A673 (cell line): ENCODE measurements at places on chromosomes 5 and 9. TPM values are rescaled to one million over a fixed set of nuclear protein-coding genes. Genes with fewer than 3 reads are reported as not detected.

GRCh38 chr9:4936277-4936676 is 48.8 kb upstream of the JAK2 start:
- no peak for DNase-seq

DNA sequence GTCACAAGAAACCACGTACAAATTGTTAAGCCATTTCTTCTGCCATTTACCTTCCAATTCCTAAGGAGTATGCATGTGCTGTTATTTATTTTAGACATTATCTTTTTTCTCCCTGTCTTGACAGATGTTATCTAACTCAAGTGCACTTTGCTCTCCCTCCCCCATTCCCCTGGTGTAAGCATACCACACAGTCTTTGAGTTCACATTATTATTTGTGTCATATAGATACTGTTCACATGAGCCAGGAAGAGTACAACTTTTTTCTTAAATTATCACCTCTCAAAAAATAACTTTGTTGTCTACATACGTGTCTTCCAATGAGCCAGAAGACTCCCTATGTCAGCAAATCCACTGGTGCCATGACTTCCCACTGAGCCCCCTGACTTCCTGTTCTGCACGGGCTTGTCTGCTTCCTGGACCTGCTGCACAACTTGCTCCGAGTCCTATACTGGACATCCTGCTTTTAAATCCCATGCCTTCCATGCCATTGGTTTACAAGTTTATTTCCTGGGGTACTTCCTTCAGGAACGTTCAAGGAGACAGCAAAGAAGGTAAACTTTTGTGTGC is 19.9 kb upstream of the FAM120A start:
- no peak for DNase-seq

DNA sequence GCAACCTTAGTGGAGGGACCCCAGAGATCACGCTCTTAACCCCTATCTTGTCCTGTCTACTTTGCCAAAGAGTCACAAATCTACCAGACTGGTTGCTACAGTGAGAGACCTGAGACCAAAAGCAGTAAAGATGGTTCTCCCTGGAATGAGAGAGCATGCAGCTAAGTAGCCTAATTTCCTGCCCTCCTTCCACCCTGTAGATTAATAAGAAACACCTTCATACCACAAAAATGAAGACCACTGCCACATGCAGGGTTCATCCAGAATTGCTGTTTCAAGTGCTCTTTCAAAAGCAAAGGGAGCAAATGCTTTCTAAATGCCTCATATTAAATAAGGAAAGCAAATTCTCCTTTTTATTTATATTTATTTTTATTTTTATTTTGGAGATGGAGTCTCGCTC is 119.1 kb downstream of the UGCG start:
- DNase-seq = no peak

DNA sequence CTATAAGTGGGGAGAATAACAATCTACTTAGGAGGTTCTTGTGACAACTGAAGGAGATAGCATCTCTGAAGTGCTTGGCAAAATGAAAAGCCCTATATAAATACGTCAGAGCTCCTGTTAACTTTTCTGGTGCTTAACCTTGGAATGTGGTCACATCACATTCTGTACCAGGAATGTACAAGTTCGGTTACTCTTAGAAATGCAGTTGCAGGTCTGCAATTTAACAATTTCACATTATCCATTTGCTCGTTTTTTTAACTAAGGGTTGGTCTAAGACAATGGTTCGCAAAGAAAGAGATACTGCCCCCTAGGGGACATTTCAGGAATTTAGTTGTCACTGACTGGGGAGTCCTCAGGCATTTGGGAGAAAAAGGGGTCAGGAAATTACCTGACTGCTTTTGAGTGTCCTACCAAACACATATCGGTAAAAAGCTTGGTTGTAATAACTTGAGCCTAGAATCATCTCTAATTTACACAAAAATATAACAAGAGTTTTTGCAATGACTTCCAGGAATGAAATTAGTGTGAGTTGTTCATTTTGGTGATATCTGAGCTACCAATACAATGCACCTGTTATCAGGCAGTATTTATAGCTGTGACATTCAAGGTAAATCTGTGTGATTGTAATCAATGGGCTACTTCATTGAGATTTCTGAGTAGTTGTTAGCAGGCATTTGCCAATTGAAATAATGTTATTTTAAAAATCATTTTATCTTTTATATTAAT is 5.4 kb upstream of the HBEGF start:
- peak; percentile 84 for DNase-seq

Gene HAND1
- total RNA-seq = not detected in 2 replicates

DNA sequence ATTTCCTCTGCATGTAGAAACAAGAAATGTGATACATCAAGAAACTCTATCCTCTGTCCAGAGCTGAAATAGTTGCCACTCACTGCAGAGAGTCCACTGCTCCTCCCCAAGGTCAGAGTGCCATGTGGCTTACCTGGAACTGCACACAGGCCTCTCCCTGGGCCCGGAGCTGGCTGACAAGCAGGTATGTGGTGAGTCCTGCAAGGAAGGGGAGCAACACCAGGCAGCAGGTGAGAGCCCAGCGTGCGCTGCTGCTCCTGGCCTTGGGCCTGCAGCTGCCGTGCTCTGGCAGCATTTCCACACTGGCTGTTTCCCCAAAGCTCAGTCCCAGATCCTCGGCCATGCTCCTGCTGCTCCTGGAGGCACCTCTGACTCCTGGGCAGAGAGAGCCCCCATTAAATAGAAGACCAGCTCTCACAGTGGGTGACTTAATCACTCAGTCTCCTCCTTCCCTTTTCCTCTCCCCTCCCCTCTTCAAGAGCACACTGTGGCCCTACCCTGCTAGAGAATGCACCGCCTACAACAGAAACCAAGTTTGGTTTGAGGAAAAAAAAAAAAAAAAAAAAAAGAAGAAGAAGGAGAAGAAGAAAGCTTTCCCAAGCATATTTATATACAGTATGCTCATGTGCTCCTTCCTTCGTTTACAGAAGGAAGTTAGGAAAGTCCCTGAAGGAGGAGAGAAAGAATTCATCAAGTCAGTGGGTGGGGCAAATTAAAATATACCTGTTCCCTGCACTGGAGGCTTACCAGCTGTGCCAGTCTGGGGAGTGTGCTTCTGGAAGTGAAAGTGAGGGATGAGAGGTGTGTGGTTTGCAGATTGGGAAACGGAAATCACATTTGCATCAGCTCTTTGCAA is at the start of gene TNFSF15:
Gene TNFSF15 (minus strand): TSS at position 370 of the 856 bp plus-strand sequence. CDS start 27 bp downstream, at position 343.
- DNase-seq = no peak

Gene FGD3
- total RNA-seq = 0.09 and 0.17 TPM in 2 replicates

Gene RASGRF2
- 8.4 and 9.1 TPM in 2 replicates for total RNA-seq

DNA sequence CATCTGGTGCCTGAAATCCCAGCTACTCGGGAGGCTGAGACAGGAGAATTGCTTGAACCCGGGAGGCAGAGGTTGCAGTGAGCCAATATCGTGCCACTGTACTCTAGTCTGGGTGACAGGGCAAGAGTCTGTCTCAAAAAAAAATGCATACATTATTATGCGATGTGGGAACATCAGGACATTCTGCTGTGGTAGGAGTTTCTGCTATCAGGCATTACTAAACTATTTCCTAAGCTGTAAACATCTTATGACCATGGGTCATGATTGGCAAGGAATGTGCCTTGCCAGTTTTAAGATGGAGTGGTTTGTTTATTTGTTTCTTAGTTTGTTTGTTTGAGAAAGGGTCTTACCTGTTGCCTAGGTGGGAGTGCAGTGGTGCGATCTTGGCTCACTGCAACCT is 45.1 kb upstream of the FAM120A start:
- DNase-seq = no peak

- DNase-seq = peak; percentile 11
Measured at GRCh38 chr5:14663734-14664269, 716 bp upstream of the OTULIN start.

DNA sequence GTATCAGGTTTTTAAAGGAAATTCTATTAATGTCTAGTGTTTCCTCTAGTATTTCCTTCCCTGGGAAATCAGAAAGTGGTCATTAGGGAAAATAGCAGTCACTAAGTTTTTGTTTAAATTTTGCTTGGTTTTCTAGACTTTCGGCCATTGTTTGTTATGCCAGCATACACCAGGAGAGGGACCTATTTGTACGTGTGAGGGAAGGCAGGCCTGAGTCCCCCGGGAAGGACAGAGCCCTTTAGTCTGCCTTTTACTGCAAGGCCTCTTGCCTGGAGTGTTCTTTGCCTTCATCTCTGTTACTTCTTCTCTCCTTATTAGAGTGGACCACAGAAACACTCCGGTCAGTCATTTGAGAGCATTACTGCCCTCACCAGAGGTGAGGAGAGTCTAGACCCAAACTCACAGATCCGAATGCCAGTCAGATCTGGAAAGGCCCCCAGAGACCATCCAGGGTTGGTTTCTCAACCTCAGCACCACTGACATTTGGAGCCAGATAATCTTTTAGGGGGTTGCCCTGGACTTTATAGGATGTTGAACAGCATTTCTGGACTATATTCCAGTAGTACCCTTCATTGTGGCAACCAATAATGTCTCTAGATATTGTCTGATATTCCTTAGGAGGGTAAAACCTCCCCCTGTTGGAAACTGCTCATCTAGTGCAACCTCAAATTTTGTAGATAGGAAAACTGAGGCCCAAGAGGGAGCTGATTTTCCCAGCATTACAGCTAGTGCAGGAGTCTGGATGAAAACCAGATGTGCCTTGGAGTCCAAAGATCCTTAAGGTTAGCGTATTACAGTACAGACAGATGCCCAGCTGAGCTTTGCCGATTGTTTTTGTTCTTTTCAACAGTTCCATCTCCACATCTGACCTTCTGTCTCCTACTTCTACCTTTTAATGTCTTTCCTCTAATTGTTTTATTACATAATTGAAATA is 93.0 kb upstream of the NIPAL4 start:
- DNase-seq = peak; percentile 66

GRCh38 chr5:130874861-130875417 is 290.1 kb downstream of the HINT1 start:
- DNase-seq = no peak

- peak; percentile 4 for DNase-seq
Measured at GRCh38 chr9:81687521-81688261, 1.7 kb downstream of the TLE1 start.

Gene PCDHA11
- total RNA-seq = 11.4 and 15.5 TPM in 2 replicates

DNA sequence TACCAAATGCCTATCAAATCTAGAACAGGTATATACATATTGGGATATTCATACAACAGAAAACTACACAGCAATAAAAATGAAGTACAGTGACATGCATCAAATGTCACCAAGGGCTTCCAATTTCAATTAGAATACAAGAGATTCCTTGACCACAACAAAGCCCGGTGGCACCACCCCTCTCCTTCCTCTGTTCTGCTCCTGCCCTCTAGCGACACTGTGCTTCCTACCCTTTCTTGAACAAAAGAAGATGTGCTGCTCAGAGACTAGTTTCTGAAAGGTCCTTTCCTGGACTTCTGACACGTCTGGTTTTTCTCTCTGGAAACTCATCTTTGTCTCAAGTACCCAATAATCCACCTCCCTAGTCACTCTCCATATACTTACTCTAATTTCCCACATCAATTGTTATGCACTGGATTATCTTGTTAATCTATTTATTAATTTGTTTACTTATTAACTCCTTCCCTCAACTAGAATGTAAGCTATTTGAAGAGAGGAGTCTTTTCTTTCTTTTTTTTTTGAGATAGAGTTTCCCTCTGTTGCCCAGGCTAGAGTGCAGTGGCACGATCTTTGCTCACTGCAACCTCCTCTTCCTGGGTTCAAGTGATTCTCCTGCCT is 70.4 kb upstream of the CTSV start:
- peak; percentile 70 for DNase-seq

GRCh38 chr5:61311836-61312808 is 19.9 kb upstream of the ZSWIM6 start:
- no peak for DNase-seq

Gene DIPK1B
- 26.4 and 35.3 TPM in 2 replicates for total RNA-seq

DNA sequence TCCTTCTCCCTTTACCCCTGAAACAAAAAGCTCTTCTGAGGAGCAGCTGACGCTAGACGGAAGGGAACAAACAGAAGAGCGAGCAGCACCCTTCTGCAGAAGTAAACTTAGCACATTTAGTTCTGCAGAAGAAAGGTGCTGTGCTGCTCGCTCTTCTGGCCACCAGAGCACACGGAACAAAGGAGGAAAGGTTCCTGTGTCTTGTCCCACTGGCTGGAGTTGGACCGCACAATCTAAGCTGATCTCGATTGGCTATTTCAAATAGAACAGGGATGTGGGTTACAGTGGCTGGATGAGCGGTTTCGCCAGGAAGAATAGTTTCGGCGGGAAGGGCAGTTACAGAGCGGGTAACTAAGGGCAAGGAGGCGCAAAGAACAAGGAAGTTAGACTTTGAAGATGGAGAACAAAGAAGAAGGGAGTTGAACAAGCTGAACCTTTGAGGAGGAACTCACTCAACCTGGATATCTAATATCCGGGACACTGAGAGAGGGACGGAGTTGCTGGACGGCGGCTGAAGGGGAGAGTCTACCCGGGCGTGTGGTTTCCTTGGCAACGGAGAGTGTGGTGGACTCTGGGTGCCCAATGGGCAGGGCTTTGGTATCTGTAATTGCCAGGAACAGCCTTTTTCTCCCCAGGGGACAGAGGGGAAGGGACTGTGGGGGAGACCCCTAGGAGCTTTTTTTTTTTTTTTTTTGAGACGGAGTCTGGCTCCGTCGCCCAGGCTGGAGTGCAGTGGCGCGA is 7.1 kb downstream of the GTF3C5 start:
- no peak for DNase-seq

GRCh38 chr5:68452286-68452685 is 236.7 kb downstream of the PIK3R1 start:
- no peak for DNase-seq

DNA sequence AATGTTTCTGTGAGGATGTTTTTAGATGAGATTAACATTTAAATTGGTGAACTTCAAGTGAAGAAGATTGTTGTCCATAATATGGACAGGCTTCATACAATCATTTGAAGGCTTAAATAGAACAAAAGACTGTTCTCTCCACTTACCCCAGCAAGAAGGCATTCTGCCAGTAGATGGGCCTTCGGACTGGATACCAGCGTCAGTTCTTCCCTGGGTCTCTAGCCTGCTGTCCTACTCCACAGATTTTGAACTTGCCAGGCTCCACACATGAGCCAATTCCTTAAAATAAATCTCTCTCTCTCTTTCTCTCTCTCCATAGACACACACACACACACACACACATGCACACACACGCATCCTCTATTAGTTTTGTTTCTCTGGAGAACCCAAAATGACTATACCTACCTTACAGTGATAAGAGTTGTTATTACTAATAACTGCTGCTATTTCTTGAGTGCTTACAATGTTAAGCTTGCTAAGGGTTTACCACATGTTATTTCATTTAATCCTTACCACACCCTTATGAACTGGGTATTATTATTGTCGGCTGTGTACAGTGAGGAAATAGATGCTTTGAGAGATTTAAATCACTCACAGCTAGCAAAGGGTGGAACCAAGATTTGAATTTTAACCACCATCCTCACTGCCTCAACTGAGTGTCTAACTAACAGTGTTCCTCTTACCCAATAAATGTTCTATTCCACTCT is 19.8 kb upstream of the IQGAP2 start:
- no peak for DNase-seq

GRCh38 chr5:15544039-15544438 is 44.1 kb downstream of the FBXL7 start:
- DNase-seq = no peak

DNA sequence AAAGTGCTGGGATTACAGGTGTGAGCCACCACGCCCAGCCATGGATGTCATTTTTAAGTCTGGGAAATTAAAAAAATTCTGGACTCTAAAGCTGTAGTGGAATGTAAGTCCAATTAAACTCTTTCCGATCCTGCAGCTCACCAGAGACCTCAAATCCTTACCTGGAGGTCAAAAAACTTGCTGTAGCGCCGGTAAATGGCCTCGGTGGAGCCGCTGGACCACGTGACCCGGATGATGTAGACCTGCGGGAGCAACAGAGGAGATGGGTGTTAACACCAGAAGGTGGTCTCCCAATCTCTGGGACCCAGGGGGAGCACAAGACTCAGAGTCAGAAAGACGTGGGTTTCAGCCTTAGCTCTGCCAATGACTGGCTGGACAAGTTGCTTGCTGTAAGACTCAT is 32.1 kb downstream of the SH3PXD2B start:
- DNase-seq = no peak
